ENCODE measurements at places on chromosomes 1 and 21. TPM values are rescaled to one million over a fixed set of nuclear protein-coding genes. Genes with fewer than 3 reads are reported as not detected.

The GPR153 gene
- 18.4 TPM for total RNA-seq

The CELA2B gene
- not detected for total RNA-seq

The MIXL1 gene
- total RNA-seq = 0.25 TPM

The C1orf94 gene
- total RNA-seq = 0.25 TPM

The NECTIN4 gene
- total RNA-seq = not detected

The PRDM16 gene
- total RNA-seq = 5.9 TPM

The TNFRSF8 gene
- not detected for total RNA-seq

The SPRR3 gene
- total RNA-seq = not detected

The UBE2U gene
- not detected for total RNA-seq

The OPRD1 gene
- 0.25 TPM for total RNA-seq

The TFB2M gene
- 13.8 TPM for total RNA-seq

The IL10 gene
- not detected for total RNA-seq

The SKI gene
- 26.1 TPM for total RNA-seq

The TDRKH gene
- 18.7 TPM for total RNA-seq

Data from temporal lobe (tissue), 4 donors.